CD8-positive, alpha-beta T cell (primary cell): ENCODE measurements at places on chromosomes 5 and 9.

- DNase-seq, result no peak
These were observed 711 bp downstream of the PGGT1B start for GRCh38 chr5:115262011-115262320.

DNA sequence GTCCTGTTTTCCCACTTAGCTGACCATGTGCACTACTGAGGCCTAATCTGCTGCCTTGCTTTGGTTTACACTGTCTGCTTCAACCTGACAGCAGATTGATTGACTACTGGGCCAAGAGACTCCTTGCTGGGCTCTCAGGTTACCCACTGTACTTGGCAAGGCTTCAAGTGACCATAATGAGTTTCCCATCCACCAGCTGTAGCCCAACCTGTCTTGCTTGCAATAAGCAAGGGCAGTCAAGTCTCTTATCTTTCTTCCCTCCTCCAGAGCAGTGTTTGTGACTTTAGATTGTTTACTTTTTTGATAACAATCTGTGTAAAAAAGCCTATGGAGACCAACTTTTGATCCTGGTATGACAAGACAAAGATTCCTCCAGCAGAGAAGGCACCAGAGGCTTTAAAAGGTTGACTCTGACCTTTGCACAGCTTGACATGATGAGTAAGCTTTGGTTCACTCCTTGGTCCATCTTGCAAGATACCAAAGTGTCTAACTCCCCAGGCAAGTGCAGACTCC lies 912.3 kb upstream of the SEMA6A start:
- no peak for DNase-seq

- DNase-seq, result no peak
These were observed 21.6 kb downstream of the PAEP start for GRCh38 chr9:135582966-135583687.

DNA sequence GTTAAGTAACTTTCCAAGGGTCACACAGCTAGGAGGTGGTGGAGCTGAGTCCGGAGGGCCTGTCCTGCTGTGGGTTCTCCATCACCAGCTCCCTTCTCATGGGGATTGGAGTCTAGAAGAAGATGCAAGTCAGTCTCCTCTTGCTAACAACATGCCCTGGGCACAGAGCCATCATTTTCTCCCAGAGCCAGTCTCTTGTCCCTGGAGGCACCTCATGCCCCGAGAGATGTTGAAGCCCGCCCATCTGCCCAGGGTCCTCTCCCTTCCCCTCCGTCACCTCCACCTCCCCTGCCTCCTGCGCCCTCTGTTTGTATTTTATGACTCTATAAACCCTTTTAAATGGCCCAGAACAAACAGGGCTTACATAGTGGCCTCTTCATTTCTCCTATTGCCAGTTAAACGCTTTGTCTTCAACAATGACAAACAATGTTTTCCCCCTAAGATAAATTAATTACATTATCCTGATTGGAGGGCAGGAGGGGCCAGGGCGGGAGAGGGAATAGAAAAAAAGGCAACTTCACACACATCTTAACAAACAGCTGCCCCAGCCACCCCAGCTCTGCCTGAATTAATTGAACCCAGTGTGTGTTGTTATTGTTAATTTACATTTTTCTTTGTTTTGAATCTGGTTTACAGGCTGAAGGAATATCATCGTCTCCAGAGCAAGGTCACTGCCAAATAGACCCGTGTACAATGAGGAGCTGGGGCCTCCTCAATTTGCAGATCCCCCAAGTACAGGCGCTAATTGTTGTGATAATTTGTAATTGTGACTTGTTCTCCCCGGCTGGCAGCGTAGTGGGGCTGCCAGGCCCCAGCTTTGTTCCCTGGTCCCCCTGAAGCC lies 55.8 kb downstream of the ASS1 start:
- DNase-seq, result no peak
